Activated CD4-positive, alpha-beta T cell treated with anti-CD3 and anti-CD28 coated beads, Interleukin-2, amount 10 ng/mL, durations not matched to agents 7 days and 5 days (primary cell): ENCODE measurements at places on chromosomes 2 and 18. TPM values are rescaled to one million over a fixed set of nuclear protein-coding genes. Genes with fewer than 3 reads are reported as not detected.

DNA sequence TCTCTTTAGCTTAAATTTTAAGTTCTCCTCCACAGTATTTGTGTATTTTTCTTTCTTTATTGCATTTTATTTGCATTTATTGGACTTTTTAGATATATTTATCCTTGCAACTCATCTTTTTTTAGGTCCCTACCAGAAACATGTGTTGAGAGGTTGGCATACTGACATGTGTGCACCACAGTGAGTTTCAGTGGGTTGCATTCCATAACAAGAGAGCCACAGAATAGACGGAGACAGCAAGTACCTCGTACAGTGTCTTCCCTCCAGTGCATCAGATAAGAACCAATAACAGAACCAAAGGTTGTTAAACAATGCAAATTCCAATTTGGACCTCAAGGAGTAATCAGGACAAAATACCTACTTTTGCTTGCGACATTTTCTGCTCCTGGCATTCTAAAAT, 111.9 kb downstream of the DNAH7 start:
- H3K27ac ChIP-seq = no peak overlapping the region
- no peaks in the 10 kb centered on the region for H3K27me3 ChIP-seq
- H3K4me3 ChIP-seq = no peak overlapping the region
- H3K4me1 ChIP-seq = no peaks in the 10 kb centered on the region
- no peaks in the 10 kb centered on the region for H3K36me3 ChIP-seq

DNA sequence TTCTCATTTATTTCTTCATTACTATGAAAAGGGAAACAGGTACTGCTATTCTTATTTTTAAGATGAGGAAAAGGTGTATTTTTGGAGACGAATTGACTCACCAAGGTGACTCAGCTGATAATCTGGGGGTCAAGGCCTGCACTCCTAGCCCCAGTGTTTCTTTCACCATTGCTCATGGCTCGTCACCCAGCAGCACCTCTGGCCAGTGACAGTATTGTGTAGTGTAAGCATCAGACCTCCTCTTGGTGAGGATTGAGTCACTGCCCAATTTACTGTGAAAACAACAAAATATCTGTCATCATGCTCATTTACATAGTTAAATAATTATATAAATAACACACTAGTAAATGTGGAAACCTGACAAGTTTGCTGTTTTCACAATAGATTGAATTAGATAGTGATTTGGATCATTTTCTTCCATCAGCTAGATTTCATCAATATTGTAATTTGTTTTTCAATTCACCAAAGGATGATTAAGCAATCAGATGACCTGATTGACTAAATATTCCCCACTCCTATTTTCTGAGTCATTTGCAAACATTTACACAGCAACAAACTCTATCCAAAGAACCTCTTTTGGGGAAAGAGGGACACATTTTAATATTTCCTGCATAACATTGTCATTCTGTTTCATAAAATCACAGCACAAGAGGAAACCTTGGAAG, 492.8 kb upstream of the RAB12 start:
- DNase-seq = no peak
- H3K27ac ChIP-seq = no peak overlapping the region
- H3K27me3 ChIP-seq = no peaks in the 10 kb centered on the region
- no peaks in the 10 kb centered on the region for H3K4me1 ChIP-seq

- no peak overlapping the region for H3K4me3 ChIP-seq
- no peaks in the 10 kb centered on the region for H3K4me1 ChIP-seq
- H3K27ac ChIP-seq = no peak overlapping the region
- DNase-seq = no peak
- no peaks in the 10 kb centered on the region for H3K27me3 ChIP-seq
These were observed 24.0 kb downstream of the HS1BP3 start for GRCh38 chr2:20626698-20627513.

DNA sequence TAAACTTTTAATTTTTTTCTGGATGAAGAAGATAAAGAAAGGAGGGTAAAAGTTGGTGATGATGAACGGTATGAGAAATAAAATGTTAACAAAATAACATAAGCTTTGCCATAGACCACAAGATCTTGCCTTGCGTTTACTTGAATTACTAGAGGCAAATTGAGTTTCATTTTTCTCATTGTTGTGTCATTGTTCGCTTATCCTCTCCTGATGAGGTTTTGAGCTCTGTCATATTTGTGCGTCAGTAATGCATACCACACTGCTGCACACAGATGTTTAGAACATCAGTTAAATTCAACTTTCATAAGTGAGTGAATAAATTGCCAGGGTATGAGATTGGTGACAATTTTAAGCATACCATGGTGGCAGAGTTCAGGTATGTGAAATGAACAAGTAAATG, 843.6 kb downstream of the SUCLG1 start:
- no peak overlapping the region for H3K27ac ChIP-seq
- no peaks in the 10 kb centered on the region for H3K27me3 ChIP-seq
- DNase-seq = no peak

PSTPIP2 gene
- total RNA-seq = 9.7 TPM

DNA sequence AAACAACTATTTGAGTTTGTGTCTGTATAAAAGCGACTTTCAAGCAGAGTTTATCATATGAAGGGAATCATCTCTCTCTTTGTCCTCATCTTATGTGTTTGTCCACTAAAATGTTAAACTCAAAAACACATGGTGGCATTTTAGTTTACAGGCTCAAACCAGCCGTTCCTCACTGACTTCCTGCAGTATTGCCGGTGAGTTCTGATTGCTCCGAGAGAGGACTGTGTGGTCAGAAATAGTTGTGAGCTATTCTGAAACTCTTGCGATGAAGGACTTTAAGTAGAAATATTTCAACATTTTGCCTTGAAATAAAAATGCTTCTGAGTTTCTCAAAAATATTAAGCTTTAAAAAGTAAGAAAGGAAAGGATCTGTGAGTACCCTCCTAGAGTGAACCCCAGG, 163.2 kb upstream of the CAVIN2 start:
- DNase-seq = no peak
- H3K36me3 ChIP-seq = no peaks in the 10 kb centered on the region
- no peak overlapping the region for H3K4me3 ChIP-seq
- H3K27me3 ChIP-seq = peaks cover 11% of the 10 kb centered on the region
